Body of pancreas (tissue), 4 donors: ENCODE measurements at places on chromosomes 5 and 9. TPM values are rescaled to one million over a fixed set of nuclear protein-coding genes. Genes with fewer than 3 reads are reported as not detected.

Gene SPATA31A7
- total RNA-seq = not detected

Gene CATSPER3
- total RNA-seq = 0.52 TPM

- no peak for DNase-seq
These were observed 90.1 kb downstream of the STARD4 start for GRCh38 chr5:111422245-111422644.

GRCh38 chr9:97704345-97704677, 7.2 kb upstream of the XPA start:
- no peak for DNase-seq

DNA sequence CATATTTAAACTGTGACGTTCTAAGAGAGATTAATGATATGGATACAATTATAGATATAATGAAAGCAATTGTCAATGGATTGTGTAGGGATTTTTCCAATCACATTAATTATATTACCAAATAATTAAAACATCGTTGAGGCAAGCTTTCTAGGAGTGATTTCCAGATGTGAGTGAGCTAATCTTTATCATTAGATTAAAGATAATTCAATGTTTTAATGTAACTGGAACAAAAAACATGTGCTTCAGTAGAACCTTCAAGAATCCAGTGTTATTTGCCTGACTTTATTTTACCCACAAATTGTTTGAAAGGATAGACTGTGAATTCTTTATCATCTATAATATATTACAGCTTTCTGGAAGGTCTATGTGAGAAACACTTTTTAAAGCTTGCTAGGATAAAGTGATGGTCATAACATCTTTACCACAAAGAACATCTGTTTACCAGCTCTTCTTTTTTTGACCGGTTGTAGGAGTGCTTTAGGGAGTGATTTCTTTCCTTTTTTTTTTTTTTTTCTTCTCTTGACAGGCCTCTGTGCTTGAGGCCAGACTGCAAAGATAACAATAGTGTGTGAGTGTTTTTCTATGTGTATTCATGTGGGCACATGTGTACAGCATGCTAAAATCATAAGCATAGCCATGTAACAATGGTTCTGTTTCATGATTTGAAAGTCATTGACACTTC, 35.0 kb downstream of the SNCAIP start:
- DNase-seq = no peak

- DNase-seq = no peak
These were observed 535.3 kb downstream of the EFNA5 start for GRCh38 chr5:107135391-107135790.

DNA sequence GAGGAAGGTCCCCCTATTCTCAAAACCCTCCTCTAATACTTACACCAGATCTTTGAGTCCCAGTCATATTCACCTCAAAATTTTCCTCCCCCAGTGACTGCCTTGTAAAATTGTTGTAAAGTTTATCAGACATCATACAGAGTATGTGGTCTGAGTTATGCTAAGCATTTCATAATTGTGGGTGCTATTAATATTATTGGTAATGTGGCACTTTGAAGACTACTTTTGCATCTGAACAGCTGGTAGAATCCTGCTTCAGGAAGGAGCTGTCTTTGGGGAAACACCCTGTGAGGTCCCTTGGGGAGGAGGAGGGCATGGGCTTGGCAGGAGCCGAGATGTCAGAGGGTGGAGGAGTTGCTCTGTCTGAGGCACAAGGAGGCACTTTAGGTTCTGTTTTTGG, 164.9 kb upstream of the ZNF618 start:
- DNase-seq = no peak

DNA sequence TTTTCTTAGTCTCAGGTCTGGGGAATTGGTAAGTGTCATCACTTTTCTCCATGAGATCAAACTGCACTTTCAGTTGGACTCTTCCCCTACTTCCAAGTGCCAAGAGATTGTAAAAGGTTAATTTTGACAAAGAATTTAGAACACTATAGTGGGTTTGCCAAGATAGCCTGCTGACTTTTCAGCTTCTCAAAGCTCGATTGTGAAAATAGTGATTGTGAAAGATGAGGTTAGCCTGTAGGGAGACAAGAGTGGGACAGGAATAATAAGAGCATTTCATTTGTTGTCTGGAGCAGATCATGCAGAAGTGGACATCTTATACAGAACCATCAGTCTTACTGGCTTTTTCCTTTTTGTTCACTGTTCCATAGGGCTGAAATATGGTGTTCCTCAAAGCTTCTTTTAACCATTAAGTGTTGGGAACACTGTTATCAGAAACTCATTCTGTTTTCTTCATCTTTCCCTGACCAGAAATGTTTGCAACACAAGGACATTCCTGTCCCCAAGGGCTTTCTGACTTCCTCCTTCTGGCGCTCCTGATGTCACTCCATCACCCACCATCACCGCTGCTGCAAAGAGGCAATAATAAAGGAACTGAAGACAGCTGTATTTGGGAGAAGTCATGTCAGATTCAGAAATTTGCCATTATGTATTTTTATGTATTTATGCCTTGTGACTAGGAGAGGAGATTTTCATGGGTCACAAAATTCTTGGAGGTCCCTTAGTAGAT, 11.6 kb upstream of the SPTAN1 start:
- DNase-seq = no peak
